ENCODE measurements at places on chromosomes 6 and 20.

GRCh38 chr6:141830530-141830929 lies 302.2 kb upstream of the GJE1 start:
- DNase-seq, result no peak

GRCh38 chr6:44003345-44004061 lies 123.7 kb downstream of the MRPL14 start:
- DNase-seq, result no peak

- no peak for DNase-seq
These were observed 9.1 kb upstream of the ZNFX1 start for GRCh38 chr20:49286689-49287551.

DNA sequence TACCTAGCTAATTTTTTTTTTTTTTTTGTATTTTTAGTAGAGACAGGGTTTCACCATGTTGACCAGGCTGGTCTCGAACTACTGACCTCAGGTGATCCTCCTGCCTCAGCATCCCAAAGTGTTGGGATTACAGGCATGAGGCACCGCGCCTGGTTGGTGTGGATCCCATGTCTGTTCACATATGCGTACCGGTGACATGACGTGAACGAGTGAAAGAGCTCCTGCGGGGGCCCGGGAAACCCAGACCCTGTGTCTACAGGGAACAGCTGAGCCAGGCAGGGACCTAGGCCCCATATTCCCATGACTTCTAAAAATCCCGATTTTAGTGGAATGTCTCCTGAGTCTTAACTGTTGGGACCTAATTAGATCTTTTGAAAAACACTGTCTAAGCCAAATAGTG lies 33.1 kb downstream of the VSTM2L start:
- DNase-seq, result no peak

- no peak for DNase-seq
These were observed 36.8 kb upstream of the ME1 start for GRCh38 chr6:83467620-83468036.

- no peak for DNase-seq
These were observed 42.4 kb downstream of the GGTLC1 start for GRCh38 chr20:23946206-23946605.

DNA sequence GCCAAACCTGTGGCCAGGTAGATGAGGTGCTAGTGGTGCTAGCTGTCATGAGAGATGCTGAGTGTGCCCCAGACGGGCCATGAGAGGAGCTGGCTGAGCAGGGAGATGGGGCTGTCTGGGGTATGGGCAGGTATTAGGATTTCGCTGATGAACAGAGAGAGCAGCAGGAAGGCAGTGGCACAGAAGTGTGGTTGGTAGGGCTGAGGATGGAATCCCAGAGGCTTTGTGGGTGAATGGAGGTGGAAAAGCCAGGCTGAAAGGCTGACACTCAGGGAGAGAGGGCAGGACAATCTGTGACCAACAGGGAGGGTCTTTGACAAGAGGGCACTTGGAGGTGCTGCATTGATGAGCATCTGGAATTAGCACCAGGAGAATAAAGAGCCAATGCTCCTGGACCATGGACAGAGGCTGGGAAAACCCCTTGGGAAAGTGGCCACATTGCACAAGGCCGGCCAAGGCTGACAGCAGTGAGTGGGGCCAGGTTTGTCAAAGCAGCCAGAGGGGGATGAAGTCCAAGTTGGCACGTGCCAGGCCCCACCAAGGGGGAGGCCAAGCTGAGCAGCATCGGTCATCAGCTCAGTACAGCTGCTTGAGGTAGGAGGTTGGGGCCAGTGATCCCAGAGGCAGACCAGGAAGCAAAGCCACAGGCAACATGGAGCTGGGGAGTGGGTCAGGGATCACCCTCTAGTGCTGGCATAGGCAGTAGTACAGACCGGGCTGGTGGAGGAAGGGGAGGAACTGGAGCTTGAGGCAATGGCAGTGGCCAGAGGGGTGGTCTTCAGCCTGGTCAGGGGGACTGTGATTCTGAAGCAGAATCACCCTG lies 19.7 kb upstream of the SGK2 start:
- no peak for DNase-seq

- DNase-seq, result no peak
These were observed 24.3 kb downstream of the RBL1 start for GRCh38 chr20:37071481-37071911.

GRCh38 chr6:159939591-159940016 lies 29.3 kb upstream of the IGF2R start:
- no peak for DNase-seq

DNA sequence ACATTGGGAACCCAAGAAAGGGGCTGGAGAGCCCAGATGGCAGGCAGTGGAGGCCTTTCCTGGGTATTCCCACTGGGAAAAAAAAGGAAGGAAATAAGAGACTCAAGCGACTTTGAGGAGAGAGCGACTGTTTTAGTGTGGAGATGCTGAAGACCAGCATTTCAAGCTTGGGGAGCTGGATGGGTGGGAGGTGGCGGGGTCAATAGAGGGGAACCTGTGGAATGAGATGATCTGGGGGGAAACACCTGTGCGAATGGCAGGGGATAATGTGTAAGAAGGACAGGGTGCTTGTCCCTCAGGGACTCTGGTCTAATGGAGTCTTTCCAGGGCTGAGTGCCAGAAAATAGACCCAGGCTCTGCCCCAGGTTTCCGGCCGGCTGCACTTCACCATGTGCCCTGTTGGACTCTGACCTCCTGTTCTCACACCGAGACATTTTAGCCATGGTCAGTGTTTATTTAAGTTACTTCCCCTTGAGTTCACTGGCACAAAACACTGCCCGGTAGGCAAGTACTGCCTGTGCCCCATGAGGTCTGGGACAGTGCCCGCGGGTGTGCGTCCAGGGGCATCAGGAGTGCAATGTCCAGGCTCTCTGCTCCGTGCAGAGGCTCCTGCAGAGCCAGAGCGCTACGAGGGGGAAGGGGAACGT lies 50.4 kb upstream of the NKX2-2 start:
- DNase-seq, result no peak

GRCh38 chr6:48073976-48074767 lies 36.8 kb downstream of the PTCHD4 start:
- DNase-seq, result no peak

GRCh38 chr6:112562301-112563231 lies 215.4 kb downstream of the RFPL4B start:
- DNase-seq, result no peak

GRCh38 chr20:45518282-45518681 lies 2.9 kb upstream of the SPINT3 start:
- no peak for DNase-seq

DNA sequence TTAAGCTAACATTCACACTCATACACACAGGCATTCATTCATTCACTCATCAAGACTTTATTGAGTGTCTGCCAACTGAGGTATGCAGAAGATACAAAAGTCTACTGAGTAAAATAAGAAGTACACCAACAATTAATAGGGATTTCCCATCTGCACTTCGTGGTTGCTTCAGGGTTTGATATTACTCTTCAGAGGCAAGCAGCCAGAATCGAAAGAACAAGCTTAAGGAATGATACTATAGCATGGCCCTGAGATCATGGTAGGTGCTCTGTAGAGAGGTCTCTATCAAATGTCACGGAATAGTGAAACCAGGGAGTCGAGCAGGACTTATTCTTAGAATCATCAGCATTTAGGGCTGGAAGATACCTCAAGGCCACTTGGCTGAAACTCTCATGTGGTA lies 135.4 kb downstream of the NRN1 start:
- no peak for DNase-seq

- no peak for DNase-seq
These were observed 176.5 kb upstream of the ARID1B start for GRCh38 chr6:156600678-156601077.

GRCh38 chr20:4730780-4731179 lies 9.1 kb downstream of the PRND start:
- no peak for DNase-seq

DNA sequence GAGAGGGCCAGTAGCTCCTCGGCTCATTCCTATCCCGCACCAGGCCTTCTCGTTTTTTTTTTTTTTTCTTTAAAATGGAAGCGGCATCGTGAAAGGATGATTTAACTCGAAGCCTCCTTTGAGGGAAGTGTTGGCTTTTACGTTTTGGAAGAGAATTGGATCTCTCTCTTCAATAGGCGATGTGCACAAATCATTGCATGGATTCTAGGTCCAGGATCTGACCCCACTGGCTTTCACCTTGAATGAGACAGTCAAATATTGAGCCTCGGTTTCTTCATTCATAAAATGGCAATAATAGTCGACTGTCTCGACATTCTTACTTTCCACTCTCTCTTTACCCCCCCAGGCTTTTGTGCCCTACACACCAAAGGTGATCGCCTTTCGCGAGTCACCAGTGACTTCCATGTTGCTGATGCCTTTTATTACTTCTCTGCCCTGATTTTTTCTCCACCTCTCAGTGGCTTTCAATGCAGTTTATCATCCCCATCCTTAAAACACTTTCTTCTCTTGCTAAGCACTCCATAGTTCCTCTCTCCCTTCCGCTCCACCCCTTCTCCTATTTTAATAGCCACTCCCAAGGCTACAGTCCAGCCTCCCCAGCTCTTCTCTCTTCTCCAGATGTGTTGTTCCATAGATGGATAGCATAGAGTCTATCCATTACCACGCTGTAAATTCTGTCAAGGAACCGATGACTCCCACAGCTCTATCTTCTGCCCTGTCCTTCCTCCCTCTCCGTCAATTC lies 473 bp upstream of the DTNBP1 start:
- no peak for DNase-seq

DNA sequence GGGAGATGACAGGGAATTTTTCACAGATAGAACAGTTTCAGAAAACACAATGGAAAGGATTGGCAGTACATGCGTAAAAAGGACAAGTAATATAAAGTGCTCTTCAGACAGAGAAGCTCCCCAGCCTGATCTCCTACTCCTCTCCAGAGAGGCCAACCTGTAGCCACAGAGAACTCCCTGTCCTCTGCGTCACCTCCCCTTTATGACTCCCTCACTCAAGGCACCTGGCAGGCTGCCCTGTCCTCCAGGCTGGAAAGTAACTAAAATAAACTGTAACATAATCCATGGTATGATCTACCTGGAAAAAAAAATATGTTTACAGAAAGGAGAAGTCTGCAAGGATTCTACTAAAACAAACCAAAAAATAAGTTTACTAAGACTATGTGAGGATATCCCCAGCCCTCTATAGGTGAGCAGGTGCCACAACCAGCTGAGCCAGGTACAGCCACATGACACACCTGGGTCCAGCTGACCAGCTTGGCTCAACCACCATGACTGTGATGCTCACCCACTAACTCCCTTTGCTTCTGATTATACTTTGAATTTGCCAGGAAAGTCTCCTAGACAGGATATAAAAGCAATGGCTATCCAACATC lies 29.2 kb downstream of the MBOAT1 start:
- no peak for DNase-seq

GRCh38 chr6:97677626-97678025 lies 394.6 kb upstream of the MMS22L start:
- DNase-seq, result no peak

GRCh38 chr6:112054001-112054400 lies at the start of gene CCN6:
TSS of gene CCN6 (plus strand) at chr6:112054104. CDS start at chr6:112054358, 254 bp downstream.
- DNase-seq, result no peak

- DNase-seq, result no peak
These were observed 314.2 kb downstream of the CDC5L start for GRCh38 chr6:44701637-44702101.

DNA sequence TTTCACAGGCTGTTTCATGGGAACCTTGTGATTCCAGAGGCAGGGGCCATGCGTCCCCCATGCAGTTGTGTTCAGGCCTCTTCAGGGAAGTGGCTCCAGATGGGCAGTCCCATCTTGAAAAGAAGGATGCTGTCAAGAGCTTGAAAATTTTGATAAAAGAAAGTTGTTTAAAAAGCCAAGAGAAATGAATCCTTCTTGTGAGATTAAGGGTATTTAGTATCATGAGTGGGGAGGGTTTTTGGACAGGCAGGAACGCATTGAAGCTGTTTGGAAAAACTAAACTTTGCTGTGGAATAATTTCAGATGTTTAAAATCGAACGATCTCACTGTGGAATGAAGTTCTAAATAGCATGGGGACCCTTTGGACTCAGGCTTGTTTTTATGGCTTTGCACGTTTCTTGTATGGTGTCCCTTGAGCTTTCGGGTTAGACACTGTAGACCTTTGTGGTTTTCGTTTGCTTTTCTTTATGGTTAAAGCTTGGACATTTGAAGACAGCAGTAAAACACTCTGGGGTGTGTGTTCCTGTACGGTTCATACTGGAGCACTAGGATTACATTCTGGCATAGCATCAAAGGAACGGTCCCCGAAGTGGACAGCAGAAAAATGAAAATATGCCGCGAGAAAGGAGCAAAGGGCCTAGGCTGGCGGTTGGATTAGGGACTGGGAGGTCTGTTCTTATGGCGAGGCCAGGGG lies 18.2 kb downstream of the KIF25 start:
- DNase-seq, result no peak

DNA sequence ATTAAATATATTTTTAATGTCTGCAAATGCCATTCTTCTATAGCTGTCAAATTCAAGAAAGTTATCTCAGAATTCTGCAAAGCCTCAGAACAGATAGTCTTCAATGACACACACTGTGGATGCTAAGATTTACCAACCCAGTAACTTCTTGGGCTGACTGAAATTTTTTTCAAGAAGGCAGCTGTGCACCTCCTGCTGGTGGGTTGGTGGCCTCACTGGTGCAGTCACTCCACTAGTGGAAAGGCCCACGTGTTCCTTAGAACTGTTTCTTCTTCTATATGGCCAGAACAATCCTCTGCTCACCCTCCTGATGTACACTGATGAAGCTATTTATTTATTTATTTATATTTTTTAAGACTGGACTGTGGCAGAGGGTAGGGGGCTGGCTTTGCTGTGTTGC lies 28.1 kb upstream of the MTCL3 start:
- DNase-seq, result no peak

DNA sequence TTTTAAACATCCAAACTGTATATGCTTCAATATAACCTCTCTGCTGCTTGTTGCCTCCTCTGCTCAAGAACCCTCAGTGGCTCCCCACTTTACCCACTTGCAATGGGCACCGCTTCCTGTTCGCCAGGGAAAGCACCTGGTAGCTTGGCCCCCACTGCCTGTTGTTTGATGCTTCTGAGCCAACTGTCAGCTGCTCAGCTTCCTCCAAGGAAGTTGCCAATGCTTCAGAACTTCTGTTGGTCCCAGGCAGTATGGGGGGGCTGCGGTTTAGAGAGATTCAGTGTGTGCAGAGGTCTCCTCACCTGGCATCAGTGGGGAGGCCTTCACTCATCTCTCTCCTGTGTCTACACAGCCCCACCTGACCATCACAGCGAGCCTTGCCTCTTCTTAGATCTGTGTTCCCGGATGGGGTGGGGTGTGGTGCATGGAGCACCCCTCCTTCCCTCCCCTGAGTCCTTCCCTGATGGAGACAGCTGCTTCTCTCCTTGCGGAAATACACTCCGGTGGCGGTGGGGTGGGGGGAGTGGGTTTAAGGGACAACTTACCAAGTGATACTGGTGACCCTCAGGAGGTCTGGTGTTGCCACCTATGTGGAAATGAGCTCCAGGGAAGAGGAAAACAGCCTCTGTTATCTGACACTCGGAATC lies 308.1 kb downstream of the CDH26 start:
- DNase-seq, result no peak
